AML-193 (cell line): ENCODE measurements at places on chromosomes 13 and 19.

GRCh38 chr13:110361365-110361911, 54.4 kb downstream of the COL4A2 start:
- no peak for DNase-seq

- no peak for DNase-seq
These were observed 16.7 kb upstream of the SPART start for GRCh38 chr13:36362914-36363313.

- no peak for DNase-seq
These were observed 10.7 kb downstream of the SBNO2 start for GRCh38 chr19:1163283-1163933.

- no peak for DNase-seq
These were observed 4.8 kb downstream of the SOX21 start for GRCh38 chr13:94707400-94708021.
